ENCODE measurements at places on chromosomes 2 and 18.

DNA sequence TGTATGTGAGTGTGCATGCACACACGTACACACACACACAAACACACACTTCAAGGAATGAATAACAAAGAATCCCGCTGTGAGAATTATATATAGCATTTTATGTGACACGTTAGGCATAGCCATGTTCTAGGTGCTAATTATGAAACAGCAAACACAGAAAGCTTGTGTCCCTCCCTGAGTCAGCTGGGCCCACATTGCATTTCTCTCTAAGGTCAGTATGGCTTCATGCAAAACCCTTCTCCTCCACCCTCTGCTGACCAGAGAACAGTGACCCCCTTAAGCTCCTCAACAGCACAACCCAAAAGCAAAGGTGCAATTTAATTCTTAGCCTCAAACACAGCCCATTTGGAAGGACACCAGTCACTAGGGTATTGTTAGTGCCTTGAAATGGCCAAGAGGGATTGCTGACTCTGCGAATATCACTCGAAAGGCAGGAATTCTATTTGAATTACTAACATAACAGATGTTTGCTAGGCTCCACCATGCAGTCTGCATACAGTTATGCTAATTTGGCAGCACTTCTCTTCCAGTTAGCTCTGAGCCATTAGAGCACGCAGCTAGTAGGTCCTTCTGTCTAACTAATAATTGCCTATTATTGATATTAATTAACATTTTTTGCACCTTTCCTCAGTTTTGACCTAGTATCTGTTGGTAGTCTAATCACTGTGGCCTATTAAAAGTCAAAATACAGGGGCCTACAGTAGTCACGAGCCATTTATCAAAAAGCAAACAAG, 149.0 kb downstream of the LNPK start:
- no peak for DNase-seq

DNA sequence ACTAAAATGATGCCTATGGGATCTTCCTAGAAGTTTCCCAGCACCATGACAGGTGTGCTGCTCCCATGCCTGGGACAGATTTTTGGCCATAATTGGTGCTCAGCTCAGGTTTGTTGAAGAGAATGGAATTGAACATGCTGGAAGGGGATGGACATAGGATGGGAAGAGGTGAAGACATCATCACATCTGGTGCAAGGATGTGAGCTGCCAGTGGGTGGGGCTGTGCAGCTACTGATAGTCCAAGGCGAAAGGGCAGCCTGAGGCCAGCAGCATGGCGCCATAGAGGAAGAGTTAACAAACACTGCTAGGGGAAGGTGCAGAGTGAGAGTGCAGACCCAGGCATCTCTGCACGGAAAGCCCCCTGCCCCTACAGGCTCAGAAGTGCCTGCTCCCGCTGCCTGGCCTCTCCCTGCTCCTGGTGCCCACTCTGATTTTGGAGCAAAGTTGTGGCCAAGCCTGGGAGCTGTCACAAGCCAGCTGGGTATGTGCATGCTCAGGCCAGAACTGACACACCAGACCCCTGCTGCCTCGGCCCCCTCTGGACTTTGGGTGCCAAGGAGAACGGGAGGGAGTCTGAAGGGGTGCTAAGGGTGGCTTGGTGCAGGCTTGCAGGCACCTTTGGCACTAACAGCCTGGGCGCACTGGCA, 178.6 kb downstream of the ZBTB7C start:
- DNase-seq, result peak; percentile 37

GRCh38 chr2:138823666-138824065, 43.5 kb upstream of the NXPH2 start:
- no peak for DNase-seq

- no peak for DNase-seq
These were observed 266.2 kb downstream of the FBXO15 start for GRCh38 chr18:73881396-73881917.

GRCh38 chr2:204021290-204022081, 84.9 kb downstream of the ICOS start:
- peak; percentile 10 for DNase-seq

DNA sequence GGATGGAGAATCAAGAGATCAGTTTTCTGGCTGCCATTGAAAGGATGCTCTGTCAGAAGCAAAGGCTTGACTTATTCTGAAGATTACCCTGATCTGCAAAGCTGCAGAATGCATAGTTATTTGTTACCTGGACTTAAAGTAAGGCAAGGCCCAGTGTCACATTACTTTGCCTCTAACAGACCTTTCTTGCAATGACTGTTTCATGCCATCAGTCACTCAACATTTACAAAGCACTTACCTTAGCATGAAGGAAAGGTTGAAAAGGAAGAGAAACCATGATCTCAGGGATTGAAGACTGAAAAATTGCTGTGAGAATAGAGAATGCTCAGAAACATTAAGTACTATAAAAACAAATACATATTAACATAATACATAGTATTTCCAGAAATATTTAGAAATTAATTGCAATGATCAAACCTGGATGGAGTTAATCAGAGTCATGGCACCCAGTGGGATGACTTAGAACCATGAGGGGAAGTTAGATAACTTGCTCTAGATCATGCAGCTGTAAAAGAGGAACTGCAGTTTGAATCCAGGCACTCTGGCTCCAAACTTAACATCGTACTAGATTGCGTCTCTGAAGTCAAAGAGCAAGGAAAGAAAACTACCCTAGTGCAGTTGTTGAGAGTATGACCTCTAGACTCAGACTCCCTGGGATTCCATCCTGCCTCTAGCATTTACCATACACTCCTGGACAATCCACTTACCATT, 26.5 kb upstream of the FAM117B start:
- no peak for DNase-seq

GRCh38 chr2:42725657-42726056, 38.3 kb downstream of the OXER1 start:
- DNase-seq, result no peak

DNA sequence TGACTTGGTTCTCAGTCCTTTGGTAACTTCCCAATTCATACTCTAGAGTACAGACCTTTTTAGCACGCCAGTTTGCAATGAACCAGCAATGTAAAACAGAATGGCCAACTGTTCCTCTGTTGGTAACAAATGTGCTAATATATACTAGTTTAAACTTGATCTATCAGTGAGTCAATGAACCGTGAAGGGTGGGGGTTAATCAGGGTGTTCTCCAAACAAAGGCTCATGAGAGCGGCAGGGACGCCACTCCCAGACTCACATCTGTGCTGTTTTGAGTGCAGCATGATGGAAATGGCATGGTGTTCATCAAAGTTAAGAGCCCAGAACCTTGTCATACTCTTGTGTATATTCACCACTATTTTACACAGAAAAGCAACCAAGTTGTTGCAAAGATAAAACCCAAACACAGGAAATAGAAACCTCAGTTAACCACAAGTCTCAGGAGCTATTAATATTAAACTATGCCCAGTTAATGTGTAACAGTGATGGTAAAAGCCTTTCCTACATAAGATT, 70.3 kb downstream of the CERKL start:
- no peak for DNase-seq

DNA sequence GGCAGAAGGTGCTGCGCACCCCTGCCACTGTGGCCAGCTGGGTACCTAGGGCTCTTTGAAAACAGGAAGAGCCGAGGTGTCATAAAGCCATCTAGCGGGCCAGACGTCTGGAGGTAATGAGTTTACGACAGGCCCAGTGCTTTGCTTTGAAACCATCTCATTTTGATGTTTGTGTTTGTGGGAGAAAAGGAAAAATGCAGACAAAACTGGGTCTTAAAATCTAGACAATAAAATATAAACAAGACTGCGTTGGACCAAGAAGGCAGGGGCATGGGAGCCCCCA, 3.2 kb downstream of the HOXD9 start:
- no peak for DNase-seq

- DNase-seq, result peak; percentile 86
These were observed 722 bp downstream of the BAZ2B start for GRCh38 chr2:159615367-159616285.

DNA sequence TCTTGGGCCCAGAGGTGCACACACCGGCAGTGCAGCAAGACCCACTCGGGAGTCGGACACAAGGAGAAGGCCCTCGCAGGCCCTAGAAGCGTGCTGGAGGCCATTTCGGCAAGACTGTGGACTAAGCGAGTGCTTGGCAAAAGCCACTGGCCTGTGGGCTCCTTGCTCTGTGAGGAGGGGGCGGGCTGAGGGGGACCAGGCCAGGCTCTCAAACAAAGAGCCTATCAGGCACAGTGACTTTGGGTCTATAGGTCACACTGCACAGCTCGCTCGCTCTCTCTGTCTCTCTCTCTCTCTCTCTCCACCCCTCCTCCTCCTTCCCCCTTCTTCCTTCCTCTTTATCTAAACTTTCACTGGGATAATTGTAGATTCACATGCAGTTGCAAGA, 23.6 kb upstream of the ZCCHC2 start:
- no peak for DNase-seq

GRCh38 chr2:205763708-205764211, 81.5 kb downstream of the NRP2 start:
- peak; percentile 56 for DNase-seq

GRCh38 chr2:127092306-127092705, 14.6 kb downstream of the BIN1 start:
- DNase-seq, result no peak

- no peak for DNase-seq
These were observed 46.1 kb downstream of the CDK15 start for GRCh38 chr2:201852462-201852861.

- DNase-seq, result no peak
These were observed 11.5 kb upstream of the PNPT1 start for GRCh38 chr2:55705027-55705653.

DNA sequence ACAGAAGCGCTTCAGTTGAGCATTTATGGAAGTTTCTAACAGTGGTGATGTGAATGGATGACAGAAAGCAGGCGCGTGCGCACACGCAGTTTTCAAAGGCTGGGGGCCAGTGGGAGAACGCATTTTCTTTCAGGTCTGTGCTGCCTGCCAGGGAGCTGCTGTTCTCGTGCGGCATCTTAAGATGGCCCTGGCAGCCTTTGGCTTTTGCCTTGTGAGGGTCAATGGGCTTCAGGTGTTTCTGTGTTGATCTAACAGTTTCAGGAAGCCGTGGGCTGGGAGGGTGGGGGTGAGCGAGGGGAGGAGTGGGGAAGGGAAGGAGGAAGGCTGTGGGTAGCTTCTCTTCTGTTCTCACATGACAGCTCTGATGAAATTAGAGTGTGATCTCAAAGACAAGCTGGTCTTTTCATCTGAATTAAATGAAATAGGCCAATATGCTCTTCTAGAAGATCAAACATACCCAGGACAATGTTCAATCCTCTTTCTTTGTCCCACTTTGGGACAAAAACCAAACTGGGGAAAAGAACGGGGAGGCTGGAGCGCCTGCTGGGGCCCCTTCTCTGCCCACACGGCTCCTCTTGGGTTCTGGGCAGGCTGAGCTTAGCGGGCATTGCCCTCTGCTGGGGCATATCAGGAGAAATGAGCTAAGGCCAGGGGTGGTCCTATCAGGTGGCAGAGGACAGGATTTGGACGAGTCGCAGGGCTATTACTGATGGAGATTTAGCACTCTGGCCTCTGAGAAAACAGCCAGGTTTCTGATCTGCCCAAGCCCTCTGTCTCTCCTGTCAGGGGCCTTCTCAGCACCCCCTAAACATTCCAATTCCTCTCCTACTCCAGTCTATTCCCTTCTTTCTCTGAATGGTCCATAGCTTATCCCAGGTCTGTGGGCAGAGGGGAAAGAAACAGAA, 126.2 kb upstream of the LGALSL start:
- no peak for DNase-seq

DNA sequence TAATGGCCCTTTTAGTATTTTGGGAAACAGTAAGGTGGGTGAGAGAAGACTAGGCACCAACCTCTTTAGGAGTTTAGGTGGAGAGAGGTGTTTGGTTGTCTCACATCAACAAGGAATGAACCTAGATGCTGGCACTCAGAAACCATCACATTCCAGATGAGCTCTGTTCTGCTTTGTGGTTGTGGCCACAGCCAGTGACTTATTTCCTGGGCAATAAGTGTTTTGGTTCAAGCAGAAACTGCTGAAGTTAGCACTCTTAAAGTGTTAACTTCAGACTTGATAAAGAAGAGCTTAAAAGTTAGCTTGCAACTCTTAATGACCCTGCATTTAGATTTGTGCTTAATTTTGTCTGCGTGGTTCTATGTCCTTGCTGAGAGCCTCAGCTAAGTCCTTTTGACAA, 929.2 kb downstream of the SLC4A3 start:
- DNase-seq, result peak; percentile 15

- no peak for DNase-seq
These were observed 104.9 kb downstream of the ACVR1 start for GRCh38 chr2:157771234-157771633.

DNA sequence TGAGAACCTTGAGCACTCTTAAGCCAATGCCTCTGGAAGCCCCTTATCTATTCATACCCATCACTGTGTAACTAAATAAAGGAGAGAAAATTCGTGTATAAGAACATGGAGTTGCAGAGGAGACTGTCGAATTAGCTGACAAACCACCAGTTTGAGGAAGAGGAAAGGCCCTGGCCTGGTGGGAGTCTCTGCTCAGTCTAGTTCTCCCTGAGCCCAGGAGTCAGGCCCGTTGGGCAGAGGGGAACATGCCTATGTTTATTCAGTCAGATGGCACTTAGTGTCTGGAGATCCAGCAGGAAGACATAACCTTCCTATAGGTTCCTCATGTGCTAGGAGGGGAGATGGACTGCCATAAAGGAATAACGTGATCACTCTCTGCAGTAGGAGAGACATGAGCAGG, 60.3 kb downstream of the MGAT5 start:
- DNase-seq, result no peak

DNA sequence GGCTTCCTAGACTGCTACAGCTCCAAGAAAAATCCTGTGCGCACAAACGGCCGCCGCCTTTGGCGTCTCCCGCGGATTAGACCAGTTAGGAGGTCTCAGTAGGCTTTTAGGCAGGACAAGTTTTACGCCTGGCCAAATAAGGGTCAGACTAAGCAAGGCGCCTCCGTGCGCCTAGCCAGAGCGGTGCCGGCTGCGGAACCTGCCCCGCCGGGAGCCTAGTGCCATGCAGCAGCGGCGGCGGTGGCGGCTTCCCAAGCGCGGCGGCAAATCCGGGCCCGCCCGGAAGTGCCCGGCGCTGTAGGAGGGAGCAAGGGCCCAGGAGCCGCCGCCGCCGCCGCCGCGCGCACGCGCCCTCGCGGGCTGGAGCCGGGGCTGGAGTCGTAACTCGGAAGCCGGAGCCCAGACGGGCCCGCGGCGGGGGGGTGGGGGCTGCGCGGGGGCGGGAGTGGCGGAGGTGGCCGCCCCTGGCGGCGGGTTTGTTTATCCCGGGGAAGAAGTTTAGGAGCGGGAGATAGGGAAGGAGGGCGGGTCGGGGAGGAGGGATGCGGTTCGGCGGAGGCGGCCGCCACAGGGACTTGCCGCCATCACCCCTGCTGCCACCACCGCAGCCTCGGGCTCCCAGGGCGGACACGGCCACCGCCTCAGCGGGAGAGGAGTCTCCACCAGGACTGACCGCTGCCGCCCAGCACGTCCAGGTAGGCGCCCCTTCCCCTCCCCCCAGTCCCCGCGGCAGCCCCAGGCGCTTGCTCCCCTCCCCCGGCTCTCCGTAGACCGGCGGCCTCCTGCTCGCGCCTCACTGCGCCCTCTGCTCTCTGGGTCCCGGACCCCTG, at the start of gene SPOPL:
Gene SPOPL (plus strand): TSS at position 346 of the 830 bp plus-strand sequence. CDS start 48,447 bp downstream, outside the sequence.
- peak; percentile 82 for DNase-seq
